ENCODE measurements at places on chromosomes 12 and 14.

GRCh38 chr14:55662752-55663151, 82.7 kb downstream of the KTN1 start:
- DNase-seq: no peak

- DNase-seq: no peak
Measured at GRCh38 chr12:68102731-68103130, 56.8 kb downstream of the IFNG start.

- DNase-seq: no peak
Measured at GRCh38 chr14:64008016-64008415, 155.2 kb downstream of the SYNE2 start.

DNA sequence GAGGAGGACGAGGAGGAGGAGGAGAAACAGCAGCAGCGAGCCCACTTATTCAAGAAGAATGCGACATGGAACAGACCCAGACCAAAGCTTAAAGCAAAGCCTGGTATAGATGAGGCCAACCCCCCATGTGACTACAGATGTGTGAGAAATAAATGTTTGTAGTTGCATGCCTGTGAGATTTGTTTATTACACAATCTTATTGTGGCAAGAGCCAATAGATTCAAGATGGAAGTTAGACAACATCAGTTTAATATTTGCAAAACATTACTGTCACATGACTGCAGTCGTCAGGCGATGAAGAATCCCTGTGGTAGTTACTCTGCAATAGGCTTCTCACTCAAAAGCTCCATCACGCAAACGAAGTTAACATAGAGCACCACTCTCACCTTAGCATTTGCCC, 17.2 kb upstream of the SLC35F4 start:
- DNase-seq: no peak

- DNase-seq: no peak
Measured at GRCh38 chr12:3538466-3539030, 47.5 kb downstream of the PRMT8 start.

DNA sequence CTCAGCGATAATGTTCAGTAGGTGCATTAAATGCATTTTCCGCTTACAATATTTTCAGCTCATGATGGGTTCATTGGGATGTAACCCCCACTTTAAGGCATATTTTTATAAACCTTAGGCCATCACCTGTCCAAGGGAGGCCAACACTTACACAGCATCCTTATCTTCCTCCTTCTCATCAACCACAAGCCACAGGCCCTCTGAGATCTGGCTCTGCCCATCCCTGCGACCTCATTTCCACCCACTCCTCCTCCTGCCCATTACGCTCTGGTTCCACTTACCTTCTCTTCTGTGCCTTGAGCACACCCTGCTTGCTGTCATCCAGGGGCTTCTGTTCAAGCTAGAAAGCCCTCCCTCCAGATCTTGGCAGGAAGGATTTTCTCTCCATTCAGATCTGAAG, 93.2 kb downstream of the EGLN3 start:
- no peak for DNase-seq

DNA sequence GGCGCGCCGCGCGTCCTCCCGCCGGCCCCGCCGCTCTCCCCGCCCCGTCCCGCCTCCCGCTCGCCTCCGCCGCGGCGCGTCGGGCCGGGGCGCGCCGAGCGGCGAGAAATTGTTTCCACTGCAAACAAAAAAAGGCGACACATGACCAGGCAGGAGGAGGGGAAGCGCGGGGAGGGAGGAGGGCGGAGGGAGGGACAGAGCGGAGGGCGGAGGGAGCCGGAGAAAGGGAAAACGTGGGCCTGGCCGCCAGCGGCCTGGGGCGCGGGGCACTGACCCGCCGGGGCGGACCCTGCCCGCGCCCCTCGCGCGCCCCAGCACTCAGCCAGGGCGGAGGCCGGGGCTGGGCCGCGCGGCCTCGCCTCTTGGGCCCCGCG, at the start of gene FOXN3:
FOXN3 (minus strand) TSS at position 143 of the 374 bp plus-strand sequence. CDS start 4,757 bp downstream, outside the sequence.
- DNase-seq: peak; percentile 95

GRCh38 chr12:79486154-79486553, 204.6 kb downstream of the PAWR start:
- no peak for DNase-seq

DNA sequence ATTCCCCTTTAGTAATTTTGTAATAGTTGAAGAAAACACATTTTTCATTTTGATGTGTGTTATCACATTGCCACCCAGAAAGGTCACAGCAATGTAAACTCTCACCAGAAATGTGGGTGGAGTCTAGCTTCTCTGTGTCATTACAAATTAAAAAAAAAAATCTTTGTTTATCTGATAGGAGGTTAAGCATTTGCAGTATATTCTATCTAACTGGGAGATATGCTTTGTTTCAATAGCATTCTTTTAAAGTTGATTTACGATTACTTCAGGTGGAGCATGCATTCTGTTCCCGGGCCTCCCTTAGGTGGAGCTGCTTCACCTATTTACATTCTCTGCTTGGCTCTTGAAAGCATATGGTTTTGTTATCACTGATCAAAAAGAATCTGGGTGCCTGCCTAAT, 7.8 kb downstream of the ADIPOR2 start:
- no peak for DNase-seq

GRCh38 chr14:103104654-103105452, 10.3 kb downstream of the EXOC3L4 start:
- DNase-seq: peak; percentile 67

- DNase-seq: no peak
Measured at GRCh38 chr14:26896447-26896846, 298.6 kb upstream of the NOVA1 start.

DNA sequence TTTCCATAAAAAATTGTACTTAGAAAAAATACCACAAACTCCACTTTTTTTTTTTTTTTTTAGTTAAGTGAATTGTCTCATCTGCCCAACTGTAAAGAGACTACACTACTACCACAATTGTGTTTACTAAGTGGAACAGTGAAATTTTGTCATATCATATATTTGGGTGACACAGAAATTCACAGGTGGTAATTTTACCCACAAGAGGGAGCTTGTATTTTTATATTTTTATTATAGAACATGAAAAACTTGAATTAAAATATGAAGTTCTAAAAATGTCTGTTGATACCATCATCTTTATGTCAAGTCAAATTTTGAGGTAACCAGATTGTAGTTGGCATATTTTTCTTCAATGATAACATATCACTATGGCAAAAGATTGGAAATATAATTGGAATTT, 329.4 kb upstream of the SOX5 start:
- no peak for DNase-seq

DNA sequence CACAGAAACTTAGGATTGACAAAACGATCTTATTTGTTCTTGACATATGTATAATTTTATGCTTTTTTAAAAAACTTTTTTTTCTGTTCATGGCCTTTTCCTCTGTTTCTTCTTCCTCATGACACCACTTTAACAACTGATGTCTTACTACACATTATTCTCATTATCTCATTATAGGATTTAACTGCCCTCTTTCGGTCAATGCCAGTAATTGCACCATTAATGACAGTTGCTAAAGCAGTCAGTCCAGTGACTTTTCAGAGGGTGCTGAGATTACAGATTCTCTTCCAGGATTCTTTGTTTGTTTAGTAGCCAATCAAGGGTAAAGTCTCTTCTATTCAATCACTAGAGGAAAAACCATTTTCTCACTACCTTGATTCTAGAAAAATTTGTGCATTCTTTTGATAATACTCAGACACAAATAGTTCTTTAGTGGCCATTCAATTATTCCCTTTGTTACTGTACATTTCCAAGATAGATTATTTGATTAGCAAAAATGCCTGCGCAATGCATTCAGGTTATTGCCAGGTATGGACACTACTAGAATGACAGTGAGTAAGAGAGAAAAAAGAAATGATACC, 50.1 kb downstream of the KLRG1 start:
- DNase-seq: no peak

DNA sequence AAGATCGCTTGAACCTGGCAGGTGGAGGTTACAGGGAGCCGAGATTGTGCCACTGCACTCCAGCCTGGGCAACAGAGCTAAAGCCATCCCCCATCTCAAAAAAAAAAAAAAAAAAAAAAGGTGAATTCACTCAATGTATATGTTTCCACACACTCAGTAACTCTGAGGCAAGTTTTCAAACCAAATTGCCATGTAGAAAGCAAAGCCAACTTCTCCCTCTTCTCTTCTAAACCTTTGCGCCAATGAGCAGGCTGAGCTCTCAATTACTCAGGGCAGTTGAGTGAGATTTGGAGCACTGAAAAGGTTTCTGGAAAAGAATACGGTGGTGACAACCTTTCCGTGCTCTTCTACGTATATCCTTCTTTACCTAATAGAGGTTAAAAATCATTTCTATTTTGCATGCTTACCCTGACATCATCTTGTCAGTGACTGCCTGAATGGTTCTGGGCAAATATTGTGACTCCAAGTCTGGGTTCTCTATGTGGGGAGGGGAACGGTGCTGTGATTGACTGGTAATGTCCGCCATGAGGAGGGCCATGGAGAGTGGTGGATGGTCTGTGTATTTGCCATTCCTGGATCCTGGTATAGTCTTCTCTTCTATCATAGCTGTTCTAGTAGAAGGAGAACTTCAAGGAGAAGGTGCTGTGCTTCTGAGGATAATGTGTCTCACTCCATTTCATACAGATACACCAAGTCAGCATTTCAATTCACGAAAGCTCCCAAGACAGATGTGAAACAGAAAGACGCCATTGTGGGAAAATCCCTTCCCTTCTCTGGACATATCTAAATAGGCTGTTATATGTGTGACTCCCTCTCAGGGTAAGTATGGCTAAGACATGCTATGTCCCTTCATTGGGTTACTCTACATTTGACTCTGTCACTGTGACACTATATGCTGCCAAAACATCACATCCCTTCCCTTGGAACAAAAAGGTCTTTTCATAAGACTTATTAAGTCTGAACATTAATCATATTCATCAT, 46.2 kb upstream of the MED13L start:
- no peak for DNase-seq

GRCh38 chr14:100588671-100589070, 1.5 kb upstream of the BEGAIN start:
- DNase-seq: peak; percentile 10

DNA sequence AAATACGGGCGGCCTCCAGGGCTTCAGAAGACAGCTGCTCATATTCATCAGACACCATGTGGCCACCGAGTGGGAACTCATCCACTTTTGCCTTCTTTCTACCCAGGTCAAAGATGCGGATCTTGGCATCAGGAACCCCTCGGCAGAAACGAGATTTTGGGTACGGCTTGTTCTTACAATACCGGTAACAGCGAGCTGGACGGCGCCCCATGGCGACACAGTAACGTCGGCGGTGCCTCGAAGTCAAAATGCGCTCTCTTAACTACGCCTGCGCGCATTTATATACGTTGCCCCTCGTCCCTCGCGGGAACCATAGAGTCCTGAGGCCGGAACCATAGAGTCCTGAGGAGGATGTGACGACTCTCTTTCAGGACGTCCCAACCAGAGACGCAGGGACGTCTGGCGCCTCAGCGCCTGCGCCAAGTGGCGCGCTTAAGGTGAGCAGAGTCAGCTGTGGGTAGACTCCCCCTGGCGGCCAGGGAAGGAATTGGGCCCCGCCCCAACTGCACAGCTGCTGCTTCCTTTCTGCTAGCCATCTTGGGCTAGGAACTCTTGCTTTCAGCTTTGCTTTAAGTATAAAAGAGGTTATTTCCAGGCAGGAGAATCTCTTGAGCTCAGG, at the start of gene RPL10L:
RPL10L (minus strand) TSS at position 256 of the 619 bp plus-strand sequence; CDS start at position 211, 45 bp downstream.
- DNase-seq: no peak

DNA sequence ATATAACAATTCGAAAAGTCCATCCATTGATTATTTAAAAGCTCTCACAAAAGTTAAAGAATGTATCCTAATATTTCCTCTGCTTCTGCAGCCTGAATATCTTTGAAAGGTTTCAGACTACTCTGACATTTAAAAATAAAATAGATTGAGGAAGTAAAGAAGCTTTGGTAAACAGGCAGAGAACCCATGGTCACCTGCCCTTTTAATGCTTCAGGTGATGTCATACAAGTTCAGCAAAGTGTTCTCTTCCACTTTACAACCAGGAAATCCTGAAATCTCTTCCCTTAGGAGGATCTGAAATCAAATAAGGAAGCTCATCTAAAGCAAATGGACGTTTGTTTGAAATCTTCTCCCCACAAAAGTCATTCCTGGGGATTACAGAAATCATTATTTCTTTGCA, 322.4 kb downstream of the PDZRN4 start:
- no peak for DNase-seq

Measured in heart left ventricle (tissue), 16 donors.